Tongue (tissue), 3 donors: ENCODE measurements at places on chromosomes 12 and 14. TPM values are rescaled to one million over a fixed set of nuclear protein-coding genes. Genes with fewer than 3 reads are reported as not detected.

- no peak for DNase-seq
Measured at GRCh38 chr14:36344211-36344610, 23.8 kb upstream of the MBIP start.

DNA sequence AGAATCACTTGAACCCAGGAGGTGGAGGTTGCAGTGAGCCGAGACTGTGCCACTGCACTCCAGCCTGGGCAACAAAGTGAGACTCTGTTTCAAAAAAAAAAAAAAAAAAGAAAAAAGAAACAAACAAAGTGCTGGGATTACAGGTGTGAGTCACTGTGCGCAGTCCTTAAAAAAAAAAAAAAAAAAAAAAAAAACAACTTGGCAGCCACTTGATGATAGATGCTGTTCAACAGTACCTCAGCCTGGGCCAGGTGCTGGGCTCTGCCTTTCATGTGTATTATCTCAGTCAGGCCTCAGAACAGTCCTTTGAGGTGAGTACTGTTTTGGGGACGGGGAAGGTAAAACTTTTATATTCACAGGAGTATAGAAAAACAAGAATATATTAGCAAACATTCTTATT is 9.6 kb downstream of the ACADS start:
- DNase-seq, result no peak

DNA sequence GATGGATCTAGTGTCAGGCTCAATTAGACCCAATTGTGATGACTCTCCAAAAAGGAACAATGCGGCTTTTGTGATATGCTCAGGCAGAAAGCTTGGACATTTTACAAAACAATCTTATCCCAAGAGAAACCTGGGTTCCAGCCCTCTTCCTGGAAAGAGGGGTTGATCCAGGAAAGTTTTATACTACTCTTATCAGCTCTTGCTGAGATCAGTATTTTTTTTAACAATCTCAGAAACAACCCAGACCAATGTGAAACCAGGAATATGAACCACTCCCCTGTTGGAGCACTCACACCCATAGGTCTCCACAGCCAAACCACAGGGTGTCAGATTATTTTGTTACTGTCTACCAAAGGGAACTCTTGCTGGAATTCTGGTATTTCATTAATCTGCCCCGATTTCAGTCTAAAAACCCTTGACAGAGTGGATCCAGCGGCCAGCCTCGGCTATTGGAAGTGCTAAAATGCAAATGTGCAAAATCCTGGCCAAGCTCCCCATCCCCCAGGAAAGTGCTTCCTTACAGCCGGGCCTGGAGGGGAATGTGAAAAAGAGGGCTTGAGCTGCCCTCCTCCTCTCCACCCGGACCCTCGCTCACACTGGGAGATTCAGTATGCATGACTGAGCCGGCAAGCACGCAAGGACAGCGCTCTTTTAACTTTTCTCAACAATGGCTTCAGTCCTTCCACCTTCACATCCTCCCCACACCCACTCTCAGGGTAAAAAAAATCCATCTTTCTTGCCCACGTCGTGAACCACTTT is 4.0 kb downstream of the FBXL14 start:
- no peak for DNase-seq

DNA sequence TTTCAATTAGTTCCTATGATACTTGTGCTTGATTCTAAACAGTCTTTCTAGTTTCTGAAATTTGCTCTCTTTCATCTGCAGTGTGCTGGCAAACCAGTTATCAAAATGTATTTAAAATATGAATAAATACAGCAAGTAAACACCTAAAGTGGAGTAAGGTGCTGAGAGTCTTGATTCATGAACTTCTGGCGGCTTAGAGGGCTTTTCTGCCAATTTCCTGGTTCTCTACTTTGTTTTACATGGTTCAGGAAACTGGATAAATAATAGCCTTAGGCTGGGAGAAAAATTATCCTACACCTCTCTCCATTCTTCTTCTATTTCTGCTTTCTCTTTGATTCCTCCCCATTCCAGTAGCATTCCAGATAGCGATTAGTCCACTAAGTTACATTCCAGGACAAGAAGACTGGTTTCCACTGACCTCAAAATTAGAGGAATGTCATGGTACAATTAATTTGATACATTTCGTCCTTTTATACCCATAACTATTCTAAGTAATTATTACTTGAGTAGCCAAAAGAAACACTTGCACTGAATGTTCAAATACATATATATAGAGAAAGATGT is 14.9 kb downstream of the ATP2B1 start:
- no peak for DNase-seq

DNA sequence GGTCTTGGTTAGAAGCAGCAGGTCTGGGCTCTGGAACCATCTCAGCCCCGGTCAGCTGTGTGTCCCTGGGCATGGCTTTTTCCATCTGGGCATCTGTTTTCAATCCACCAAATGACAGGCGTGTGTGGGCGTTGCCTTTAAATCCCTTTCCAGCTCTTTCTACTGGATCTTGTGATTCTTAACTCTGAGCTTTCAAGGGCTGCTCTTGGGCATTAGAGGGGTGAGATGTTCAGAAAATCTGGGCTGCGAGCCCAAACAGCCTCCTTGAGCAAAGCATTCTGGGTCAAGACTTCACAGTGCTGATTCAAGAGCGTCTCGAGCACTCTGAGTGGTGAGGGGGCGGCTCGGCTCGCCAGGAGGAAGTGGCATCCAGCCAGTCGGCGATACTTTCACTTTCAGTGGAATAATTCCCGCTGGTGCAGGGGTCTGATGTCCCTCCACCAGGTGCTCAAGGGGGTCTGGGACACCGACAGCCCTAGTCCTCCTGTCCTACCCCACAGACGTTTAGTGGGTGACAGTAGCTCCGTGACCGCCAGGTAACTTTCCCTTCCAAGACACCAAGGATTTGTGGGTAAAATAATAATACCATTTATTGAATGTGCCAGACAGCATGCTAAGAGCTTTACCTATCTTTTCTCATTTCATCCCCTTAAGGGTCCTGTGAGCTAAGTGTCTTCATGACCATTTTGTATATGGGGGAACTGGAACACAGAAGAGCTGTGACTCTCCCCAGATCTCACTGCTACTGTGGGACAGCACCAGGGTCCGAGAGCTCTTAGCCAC is 114.0 kb downstream of the PLXNC1 start:
- peak; percentile 94 for DNase-seq

DNA sequence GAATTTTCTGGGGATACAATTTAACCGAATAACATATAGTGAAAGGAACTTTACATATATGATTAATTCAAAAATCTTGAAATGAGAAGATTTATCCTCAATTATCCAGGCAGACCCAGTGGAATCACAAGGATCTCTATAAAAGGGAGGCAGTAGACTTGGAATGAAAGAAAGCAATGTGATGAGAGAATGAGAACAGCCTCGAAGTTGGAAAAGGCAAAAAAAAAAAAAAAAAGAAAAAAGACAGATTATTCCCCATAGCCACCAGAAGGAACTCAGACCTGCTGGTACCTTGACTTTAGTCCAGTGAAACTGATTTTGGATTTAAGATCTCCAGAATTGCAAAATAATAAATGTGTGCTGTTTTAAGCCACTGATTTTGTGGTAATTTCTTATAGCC is 416.3 kb upstream of the OR4E1 start:
- DNase-seq, result no peak

GRCh38 chr12:105462831-105463230 is 132.3 kb downstream of the C12orf75 start:
- DNase-seq, result no peak

- peak; percentile 92 for DNase-seq
Measured at GRCh38 chr12:124566161-124566996, 1.0 kb downstream of the NCOR2 start.

GRCh38 chr12:88854260-88854659 is 274.0 kb upstream of the KITLG start:
- no peak for DNase-seq

DNA sequence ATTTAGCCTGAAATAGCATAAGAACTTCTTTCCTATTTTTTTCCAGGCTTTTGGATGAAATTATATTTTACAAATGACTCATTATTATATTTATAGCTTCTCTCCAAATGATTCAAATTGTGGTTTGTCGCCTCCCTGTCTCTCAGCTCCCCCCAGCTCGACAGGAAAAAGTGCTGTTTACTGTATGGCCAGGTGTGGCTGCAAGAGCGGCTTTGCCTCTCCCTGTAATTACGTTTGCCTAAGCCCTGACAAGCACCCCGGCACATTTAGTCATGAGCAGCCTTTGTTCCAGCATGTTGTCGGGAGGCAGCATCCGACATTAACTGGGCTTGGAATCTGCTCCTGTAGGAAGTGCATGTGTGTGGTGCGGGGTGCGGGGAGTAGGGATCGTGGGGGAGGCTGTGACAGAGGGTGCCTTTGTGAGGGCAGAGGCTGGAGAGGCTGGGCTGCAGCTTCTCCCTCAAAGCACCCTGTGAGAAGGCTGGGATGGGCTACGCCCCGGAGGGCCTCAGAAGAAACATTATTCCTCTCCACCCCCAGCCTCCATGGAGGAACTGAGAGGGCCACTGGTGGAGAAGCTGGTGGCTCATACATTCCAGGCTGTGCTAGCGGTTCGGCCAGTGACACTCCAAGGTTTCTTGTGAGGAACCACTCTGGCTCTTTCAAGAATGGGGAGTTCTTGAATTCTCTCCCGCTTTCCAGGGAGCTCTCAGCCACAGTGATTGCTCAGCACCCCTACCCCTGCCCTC is 42.1 kb upstream of the CTDSP2 start:
- DNase-seq, result peak; percentile 87

GRCh38 chr14:50985124-50985858 is 41.0 kb upstream of the PYGL start:
- DNase-seq, result no peak

DNA sequence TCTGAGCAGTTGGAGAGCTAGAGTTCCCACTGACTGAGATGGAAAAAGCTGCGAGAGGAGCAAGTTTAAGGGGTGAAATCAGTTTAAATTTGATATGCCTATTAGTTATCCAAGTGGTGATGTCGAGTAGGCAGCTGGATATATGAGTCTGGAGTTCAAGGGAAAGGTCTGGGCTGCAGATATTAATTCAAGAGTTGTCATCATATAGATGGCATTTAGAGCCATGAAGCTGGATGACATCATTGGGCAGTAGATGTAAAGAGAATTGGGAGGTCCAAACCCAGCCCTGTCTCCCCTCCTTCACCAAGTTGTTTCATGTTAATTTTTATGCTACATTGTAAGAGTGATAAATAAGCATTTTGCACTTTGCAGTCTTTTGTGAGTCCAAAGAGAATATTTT is 898.1 kb downstream of the GALC start:
- peak; percentile 25 for DNase-seq

DNA sequence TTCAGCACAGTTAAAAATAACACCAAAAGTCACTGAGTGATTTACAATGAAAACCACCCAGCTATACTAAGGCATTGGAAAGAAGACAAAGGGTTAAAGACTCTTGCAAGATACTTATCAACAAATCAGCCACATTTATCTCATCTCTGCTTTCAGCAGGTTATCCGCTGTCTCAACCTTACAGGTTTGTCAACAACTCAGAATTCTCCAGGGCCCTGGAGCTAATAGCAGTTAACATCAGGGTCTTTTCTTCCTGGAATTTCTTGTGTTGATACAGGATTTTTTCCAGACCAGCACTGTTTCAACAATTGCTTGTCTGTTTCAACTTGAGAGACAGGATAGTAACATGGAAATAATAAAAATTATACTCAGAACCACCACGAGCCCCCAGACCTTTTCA is 3.5 kb downstream of the PKP2 start:
- DNase-seq, result no peak

GRCh38 chr12:12376646-12377448 is 20.0 kb downstream of the BORCS5 start:
- DNase-seq, result peak; percentile 86

GRCh38 chr12:3646561-3647241 is 106.2 kb downstream of the CRACR2A start:
- no peak for DNase-seq

DNA sequence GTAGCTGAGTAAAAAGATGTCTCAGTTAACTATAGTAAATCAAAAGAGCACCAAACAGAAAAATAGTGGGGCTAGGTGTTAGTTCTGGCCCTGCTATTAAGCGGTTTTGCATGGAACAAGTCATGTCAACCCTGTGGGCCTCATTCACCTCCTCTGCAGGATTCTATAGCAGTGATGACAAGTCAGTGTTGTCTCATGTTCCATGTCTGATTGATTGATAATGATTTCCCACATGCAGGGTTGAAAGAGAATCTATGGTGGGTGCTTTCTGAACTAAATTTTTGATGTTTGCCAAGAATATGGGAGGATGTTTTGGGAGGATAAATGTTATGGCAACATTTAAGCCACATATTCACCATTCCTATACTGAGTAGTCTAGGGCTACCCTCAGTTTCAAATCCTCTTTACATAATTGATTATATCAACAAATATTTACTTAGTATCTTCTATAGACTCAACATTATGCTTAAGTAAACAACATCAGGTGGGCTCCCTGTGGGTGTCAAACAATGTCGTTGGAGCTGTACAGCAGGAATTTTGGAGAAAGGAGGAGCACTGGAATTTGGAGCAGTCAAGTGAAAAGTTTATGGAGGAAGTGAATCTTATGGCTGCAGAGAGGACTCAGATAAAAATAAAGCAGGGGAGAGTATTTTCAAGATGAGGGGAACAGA is 48.6 kb downstream of the IRAK3 start:
- DNase-seq, result no peak

GRCh38 chr14:101254805-101255764 is 306.2 kb upstream of the DIO3 start:
- DNase-seq, result no peak

GRCh38 chr14:101256266-101256665 is 305.0 kb upstream of the DIO3 start:
- DNase-seq, result no peak

DNA sequence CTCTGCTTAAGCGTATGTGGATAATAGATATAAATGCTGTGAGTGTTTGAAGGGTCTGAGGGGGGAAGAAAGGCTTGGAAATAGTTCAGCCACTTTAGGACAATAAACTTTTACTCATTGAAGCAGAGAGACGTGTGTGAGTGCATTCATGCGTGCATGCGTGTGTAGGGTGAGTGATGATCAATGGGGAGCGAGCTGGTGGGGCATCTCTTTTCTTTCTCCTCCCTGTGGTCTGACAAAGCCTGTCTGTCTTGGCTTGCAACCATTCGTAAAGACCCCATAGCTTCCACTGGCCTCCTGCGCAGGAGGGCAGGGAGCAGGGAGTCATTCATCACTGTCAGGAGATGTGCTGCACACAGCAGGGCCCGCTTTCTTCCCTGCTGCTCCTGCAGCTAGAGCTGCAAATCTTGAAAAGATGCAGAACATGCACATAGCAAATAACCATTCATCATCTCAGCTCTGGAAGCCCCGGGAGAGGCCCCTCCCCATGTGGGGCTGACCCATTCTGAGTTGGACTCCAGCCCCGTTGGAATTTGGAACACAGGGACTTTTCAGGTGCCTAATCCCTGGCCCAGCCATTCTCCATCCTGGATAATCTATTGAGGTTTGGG is 223.2 kb downstream of the PPM1H start:
- peak; percentile 62 for DNase-seq

The EML1 gene
- 92.9 TPM for total RNA-seq

The LRRC43 gene
- 0.51 TPM for total RNA-seq

The TEX52 gene
- not detected for total RNA-seq

The ADGRD1 gene
- 16.4 TPM for total RNA-seq

The BCAT1 gene
- 29.6 TPM for total RNA-seq

The IL31 gene
- total RNA-seq, result not detected

The BTBD6 gene
- total RNA-seq, result 65.8 TPM

The PRR4 gene
- 19.3 TPM for total RNA-seq

The TMEM30B gene
- 7.9 TPM for total RNA-seq
